Camera-type eye (tissue), 1 donor: ENCODE measurements at places on chromosomes 5 and 9. TPM values are rescaled to one million over a fixed set of nuclear protein-coding genes. Genes with fewer than 3 reads are reported as not detected.

The KIAA1958 gene
- 36.6 TPM for total RNA-seq

The PRUNE2 gene
- 95.8 TPM for total RNA-seq

The FAM153A gene
- total RNA-seq: 1.9 TPM

The ENTREP1 gene
- 16.7 TPM for total RNA-seq

The CCDC69 gene
- 3.8 TPM for total RNA-seq

The AK8 gene
- total RNA-seq: 2.1 TPM

The CSNK1G3 gene
- total RNA-seq: 101 TPM

The BRINP1 gene
- total RNA-seq: 15.3 TPM

The SVEP1 gene
- 27.3 TPM for total RNA-seq

The CDH9 gene
- 1.6 TPM for total RNA-seq

The CEP72 gene
- total RNA-seq: 9.2 TPM

The PRDM9 gene
- total RNA-seq: not detected

The GPR107 gene
- total RNA-seq: 45.4 TPM

The CNTFR gene
- 23.9 TPM for total RNA-seq

The LRRC19 gene
- not detected for total RNA-seq

The PPP1R26 gene
- total RNA-seq: 32.5 TPM

The MCTP1 gene
- total RNA-seq: 44.5 TPM

The CCL21 gene
- total RNA-seq: 16.9 TPM

The ENTPD2 gene
- total RNA-seq: 7.0 TPM

The SLC6A19 gene
- 0.27 TPM for total RNA-seq

The MARCOL gene
- total RNA-seq: not detected

The CDKN2B gene
- total RNA-seq: 6.2 TPM

The GFRA3 gene
- total RNA-seq: 2.7 TPM

The PROB1 gene
- 2.9 TPM for total RNA-seq

The TRPM6 gene
- 0.44 TPM for total RNA-seq

The OMD gene
- total RNA-seq: 34.4 TPM

The MYOZ3 gene
- 11.1 TPM for total RNA-seq

The PCDHA6 gene
- 5.6 TPM for total RNA-seq

The HMCN2 gene
- total RNA-seq: 6.0 TPM

The SPAG8 gene
- 2.9 TPM for total RNA-seq
